ENCODE measurements at places on chromosomes 6 and 20. TPM values are rescaled to one million over a fixed set of nuclear protein-coding genes. Genes with fewer than 3 reads are reported as not detected.

The GDAP1L1 gene
- not detected for total RNA-seq

The PCNA gene
- 41.5 TPM for total RNA-seq

GRCh38 chr6:37731371-37731770 lies 33.7 kb upstream of the MDGA1 start:
- H3K27ac ChIP-seq = no peak overlapping the region
- H3K4me1 ChIP-seq = no peaks in the 10 kb centered on the region
- no peak overlapping the region for H3K4me3 ChIP-seq
- no peaks in the 10 kb centered on the region for H3K27me3 ChIP-seq

DNA sequence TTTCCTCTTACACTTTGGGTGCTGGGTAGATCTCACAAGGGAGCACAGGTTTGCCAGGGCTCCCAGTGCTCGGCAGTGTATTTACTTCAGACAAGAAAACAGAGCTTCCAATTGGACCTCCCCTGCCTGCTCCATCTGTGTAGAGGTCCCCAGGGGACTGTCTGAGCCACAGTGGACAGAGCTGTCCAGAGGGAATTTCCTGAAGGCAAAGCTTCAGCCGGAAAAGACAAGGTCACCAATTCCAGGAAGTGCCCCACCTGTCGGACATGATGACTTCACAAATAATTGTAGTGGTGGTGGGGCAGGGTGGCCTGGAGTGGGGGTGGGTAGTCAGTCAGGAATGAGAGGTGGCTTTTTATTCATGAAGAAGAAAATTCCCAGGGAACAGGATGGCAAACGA lies 18.6 kb downstream of the ADGRF5 start:
- DNase-seq = no peak
- H3K27ac ChIP-seq = no peak overlapping the region
- no peak overlapping the region for H3K4me3 ChIP-seq

GRCh38 chr20:25120457-25120856 lies 38.5 kb upstream of the VSX1 start:
- H3K4me3 ChIP-seq = no peak overlapping the region
- no peak for DNase-seq
- no peaks in the 10 kb centered on the region for H3K36me3 ChIP-seq
- no peak overlapping the region for H3K27ac ChIP-seq
- H3K27me3 ChIP-seq = peaks cover 2% of the 10 kb centered on the region

- H3K4me3 ChIP-seq = no peak overlapping the region
- H3K27ac ChIP-seq = no peak overlapping the region
- H3K36me3 ChIP-seq = no peaks in the 10 kb centered on the region
- no peaks in the 10 kb centered on the region for H3K27me3 ChIP-seq
Measured at GRCh38 chr6:18306977-18307376, 42.6 kb upstream of the DEK start.
